ENCODE measurements at places on chromosomes 12 and 14.
A peak's percentile ranks its signal among the peaks of the same experiment; 100 is the strongest.

GRCh38 chr12:68591734-68592418 lies 18.8 kb upstream of the RAP1B start:
- H3K27ac ChIP-seq, result peak overlapping the region; percentile 73
- no peaks in the 10 kb centered on the region for H3K27me3 ChIP-seq
- H3K4me1 ChIP-seq, result peaks cover 33% of the 10 kb centered on the region
- H3K36me3 ChIP-seq, result peaks cover 24% of the 10 kb centered on the region

DNA sequence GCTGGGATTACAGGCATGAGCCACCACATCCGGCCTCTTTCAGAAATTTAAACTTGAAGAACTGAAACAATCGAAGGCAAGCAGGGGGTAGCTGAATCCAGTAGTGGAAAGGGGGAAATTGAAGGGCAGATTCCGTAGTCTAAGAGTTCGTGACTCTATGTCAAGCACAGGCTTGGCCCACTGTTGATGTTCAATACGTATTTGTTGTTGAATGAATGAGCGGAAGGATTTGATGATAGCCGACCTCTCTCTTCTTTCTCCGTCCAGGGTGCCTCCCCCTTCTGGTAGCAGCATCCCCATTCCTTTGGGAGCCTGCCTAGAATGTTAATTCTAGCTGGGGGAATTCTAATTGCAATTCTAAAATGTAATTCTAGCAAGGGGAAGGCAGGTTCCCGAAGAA lies 59.8 kb upstream of the MED13L start:
- no peak overlapping the region for H3K4me3 ChIP-seq
- no peaks in the 10 kb centered on the region for H3K4me1 ChIP-seq
- H3K36me3 ChIP-seq, result no peaks in the 10 kb centered on the region
- H3K27ac ChIP-seq, result no peak overlapping the region
- DNase-seq, result no peak

GRCh38 chr14:103056322-103057027 lies 874 bp downstream of the CDC42BPB start:
- H3K4me3 ChIP-seq, result peak overlapping the region; percentile 42
- no peak for DNase-seq
- no peaks in the 10 kb centered on the region for H3K4me1 ChIP-seq
- peaks cover 48% of the 10 kb centered on the region for H3K27me3 ChIP-seq
- no peak overlapping the region for H3K27ac ChIP-seq

DNA sequence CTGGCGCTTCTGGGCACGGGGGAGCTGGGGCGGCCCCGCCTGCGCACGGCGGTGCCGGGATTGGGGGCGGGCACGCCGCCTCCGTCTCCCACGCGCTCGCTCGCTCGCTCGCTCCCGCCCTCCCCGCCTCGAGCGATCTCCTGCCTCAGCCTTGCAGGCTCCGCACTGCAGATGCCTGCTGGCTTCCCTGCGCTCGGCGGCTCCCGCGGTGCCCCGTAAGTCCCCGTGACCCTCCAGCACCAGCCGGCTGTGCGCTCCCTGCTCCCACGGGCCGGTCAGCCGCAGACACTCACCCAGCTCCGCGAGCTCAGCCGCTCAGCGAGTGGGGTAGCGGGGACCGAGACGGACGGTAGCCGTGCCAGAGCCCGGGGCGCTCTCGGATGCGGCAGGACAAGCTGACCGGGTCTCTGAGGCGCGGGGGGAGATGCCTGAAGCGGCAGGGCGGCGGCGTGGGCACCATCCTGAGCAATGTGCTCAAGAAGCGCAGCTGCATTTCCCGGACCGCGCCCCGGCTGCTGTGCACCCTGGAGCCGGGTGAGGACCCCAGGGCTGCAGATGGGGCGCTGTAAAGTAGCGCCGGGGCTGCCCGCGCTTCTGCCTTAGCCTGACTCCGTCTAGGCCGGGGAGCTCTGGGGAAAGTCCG lies at the start of gene TBC1D30:
Gene TBC1D30 (plus strand): TSS at position 148 of the 643 bp plus-strand sequence. CDS start 233 bp downstream, at position 381.
- peaks cover 57% of the 10 kb centered on the region for H3K27me3 ChIP-seq
- no peak for DNase-seq
- H3K36me3 ChIP-seq, result no peaks in the 10 kb centered on the region
- peaks cover 8% of the 10 kb centered on the region for H3K4me1 ChIP-seq

DNA sequence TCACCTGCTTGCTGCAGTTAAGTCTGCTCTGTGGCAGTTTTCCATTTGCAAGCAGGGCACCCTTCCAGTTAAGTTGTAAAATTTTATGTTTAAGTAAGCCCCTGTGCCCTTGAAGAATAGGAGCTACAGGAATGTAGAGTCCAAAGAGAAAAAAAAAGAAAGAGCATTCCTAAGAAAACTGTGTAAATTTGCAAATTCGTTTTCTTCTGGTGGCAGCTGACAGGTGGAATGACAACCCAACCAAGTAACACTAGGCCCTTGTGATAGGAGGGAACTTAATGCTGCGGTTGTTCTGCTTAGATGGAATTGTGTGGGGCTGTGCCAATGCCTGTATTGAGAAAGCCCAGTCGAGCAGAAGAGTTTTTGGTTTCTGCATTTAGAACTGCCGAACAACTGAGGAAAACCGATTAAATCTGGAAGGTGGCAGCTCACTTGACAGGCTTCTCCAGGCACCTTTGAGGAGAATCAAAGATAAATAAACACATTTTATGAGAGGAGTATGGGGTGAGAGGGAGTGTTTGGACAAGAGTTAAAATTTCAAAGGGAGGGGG lies 280.0 kb downstream of the RAD51B start:
- no peaks in the 10 kb centered on the region for H3K27me3 ChIP-seq
- H3K36me3 ChIP-seq, result peaks cover 12% of the 10 kb centered on the region
- no peak for DNase-seq
- no peaks in the 10 kb centered on the region for H3K4me1 ChIP-seq
- H3K27ac ChIP-seq, result no peak overlapping the region

DNA sequence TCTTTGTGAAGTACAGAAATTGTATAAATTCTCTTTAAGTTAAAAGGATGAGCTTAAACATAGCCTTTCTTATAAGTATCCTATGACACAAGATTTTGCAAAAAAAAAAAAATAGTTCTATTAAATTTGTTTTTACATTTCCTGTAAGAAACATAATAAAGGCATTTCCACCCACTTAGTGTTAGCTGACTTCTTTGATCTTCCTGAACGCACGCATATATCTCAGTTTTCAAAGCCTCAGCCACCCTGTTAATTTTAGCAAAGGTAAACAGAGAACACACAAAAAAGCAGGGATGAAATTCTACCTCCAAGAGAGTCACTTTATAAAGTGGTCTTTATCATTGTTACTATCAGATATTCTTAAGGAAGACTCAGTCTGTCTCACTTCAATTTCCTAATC lies 277.9 kb downstream of the MED13L start:
- H3K4me3 ChIP-seq, result no peak overlapping the region
- DNase-seq, result no peak
- H3K27ac ChIP-seq, result no peak overlapping the region
- peaks cover 33% of the 10 kb centered on the region for H3K36me3 ChIP-seq
- no peaks in the 10 kb centered on the region for H3K27me3 ChIP-seq
- H3K4me1 ChIP-seq, result peaks cover 1% of the 10 kb centered on the region

- DNase-seq, result no peak
- H3K4me3 ChIP-seq, result no peak overlapping the region
- no peaks in the 10 kb centered on the region for H3K4me1 ChIP-seq
- no peak overlapping the region for H3K27ac ChIP-seq
Observed at GRCh38 chr12:114841557-114842251, 157.7 kb upstream of the TBX3 start.

DNA sequence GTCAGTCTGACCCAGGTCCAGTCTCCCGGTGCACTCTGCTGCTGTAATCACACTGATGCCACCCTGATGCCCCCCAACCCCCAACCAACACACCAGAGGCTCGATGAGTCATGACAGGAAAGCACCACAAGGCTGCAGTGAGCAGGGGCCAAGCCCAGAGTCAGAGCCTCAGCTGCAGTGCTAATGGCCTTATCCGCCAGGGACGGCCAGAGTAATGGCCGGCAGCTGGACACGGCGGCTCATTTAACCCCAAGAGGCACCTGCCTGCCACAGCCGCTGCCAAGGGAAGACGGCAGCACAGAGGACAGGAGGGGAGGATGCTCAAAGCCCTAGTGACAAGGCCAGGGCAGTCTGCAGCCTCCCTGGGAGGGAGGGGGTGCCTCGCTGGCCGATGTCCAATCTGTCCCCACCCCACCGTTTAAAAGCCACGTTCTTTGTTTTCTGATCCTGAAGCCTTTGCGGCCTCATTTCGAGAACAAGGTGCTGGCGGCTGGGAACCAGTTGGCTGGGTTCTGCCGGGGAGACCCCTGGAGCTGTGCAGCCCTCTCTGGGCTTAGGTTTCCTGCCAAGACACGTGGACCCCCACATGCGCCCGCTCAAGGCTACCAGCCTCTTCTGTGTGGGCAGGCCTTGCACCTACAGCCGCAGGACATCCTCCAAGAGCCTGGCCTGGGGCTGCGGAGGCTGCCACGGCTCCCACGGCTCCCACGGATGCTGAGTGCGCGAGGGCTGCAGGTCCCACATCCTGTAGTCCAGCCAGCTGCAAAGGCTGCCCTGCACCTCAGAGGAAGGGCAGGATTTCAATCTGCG lies 13.1 kb downstream of the CCDC85C start:
- H3K36me3 ChIP-seq, result no peaks in the 10 kb centered on the region
- no peaks in the 10 kb centered on the region for H3K27me3 ChIP-seq
- no peak overlapping the region for H3K4me3 ChIP-seq
- no peak overlapping the region for H3K27ac ChIP-seq
- H3K4me1 ChIP-seq, result peaks cover 13% of the 10 kb centered on the region

DNA sequence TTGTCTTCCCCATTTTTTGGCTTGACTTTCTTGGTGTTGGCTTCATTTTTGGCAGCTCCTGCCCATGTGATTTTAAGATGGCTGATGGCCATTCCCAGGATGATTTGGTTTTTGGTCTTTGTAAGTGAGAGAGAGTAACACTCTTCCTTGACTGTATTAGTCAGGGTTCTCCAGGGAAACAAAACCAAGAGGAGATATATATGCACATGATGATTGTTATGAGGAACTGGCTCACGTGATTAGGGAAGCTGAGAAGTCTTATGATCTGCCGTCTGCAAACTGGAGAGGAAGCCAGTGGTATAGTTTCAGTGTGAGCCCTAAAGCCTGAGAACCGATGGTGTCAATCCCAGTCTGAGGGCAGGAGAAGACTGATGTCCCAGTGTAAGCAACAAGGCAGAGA lies 146.6 kb downstream of the NRXN3 start:
- no peak for DNase-seq
- H3K27me3 ChIP-seq, result peaks cover 1% of the 10 kb centered on the region
- no peak overlapping the region for H3K4me3 ChIP-seq
- no peaks in the 10 kb centered on the region for H3K4me1 ChIP-seq
- no peaks in the 10 kb centered on the region for H3K36me3 ChIP-seq

- H3K36me3 ChIP-seq, result no peaks in the 10 kb centered on the region
- H3K4me3 ChIP-seq, result no peak overlapping the region
- DNase-seq, result no peak
- peaks cover 14% of the 10 kb centered on the region for H3K4me1 ChIP-seq
Observed at GRCh38 chr12:81811061-81811777, 52.1 kb upstream of the PPFIA2 start.

- H3K4me3 ChIP-seq, result no peak overlapping the region
- DNase-seq, result peak; percentile 25
- peaks cover 2% of the 10 kb centered on the region for H3K4me1 ChIP-seq
- peaks cover 9% of the 10 kb centered on the region for H3K27me3 ChIP-seq
- H3K27ac ChIP-seq, result no peak overlapping the region
Observed at GRCh38 chr12:22100958-22101748, 55.1 kb downstream of the CMAS start.

GRCh38 chr12:66388517-66388916 lies 86.2 kb downstream of the HELB start:
- DNase-seq, result no peak
- no peak overlapping the region for H3K4me3 ChIP-seq
- H3K27me3 ChIP-seq, result peaks cover 32% of the 10 kb centered on the region
- H3K36me3 ChIP-seq, result peaks cover 3% of the 10 kb centered on the region
- H3K4me1 ChIP-seq, result peaks cover 4% of the 10 kb centered on the region
- no peak overlapping the region for H3K27ac ChIP-seq

DNA sequence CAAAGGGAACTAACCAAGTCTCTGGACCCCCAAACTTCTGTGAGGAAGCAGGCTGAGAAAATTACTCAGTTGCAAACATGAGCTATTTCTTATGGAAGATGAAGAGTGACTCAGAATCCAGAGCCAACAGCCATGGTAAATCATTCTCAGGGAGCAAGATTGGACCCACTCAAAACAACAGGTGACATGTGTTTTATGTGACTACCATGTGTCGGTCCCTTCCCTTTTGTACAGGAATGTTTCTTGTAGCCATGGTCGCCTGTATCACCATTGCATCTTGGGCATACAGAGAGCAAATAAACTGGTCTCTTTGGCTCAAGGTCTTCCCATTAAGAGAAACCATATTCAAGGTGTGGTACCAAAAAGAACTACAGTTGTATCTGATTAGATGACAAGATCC lies 75.4 kb upstream of the COCH start:
- peaks cover 11% of the 10 kb centered on the region for H3K27me3 ChIP-seq
- H3K27ac ChIP-seq, result no peak overlapping the region
- DNase-seq, result no peak
- no peaks in the 10 kb centered on the region for H3K4me1 ChIP-seq
- H3K36me3 ChIP-seq, result no peaks in the 10 kb centered on the region
- no peak overlapping the region for H3K4me3 ChIP-seq

- H3K4me3 ChIP-seq, result peak overlapping the region; percentile 18
- peaks cover 46% of the 10 kb centered on the region for H3K4me1 ChIP-seq
- H3K36me3 ChIP-seq, result peaks cover 5% of the 10 kb centered on the region
- H3K27me3 ChIP-seq, result no peaks in the 10 kb centered on the region
Observed at GRCh38 chr14:39229222-39229543, 4.5 kb upstream of the MIA2 start.

GRCh38 chr14:95541346-95541745 lies 6.5 kb downstream of the GLRX5 start:
- H3K36me3 ChIP-seq, result peaks cover 2% of the 10 kb centered on the region
- no peak overlapping the region for H3K4me3 ChIP-seq
- DNase-seq, result no peak
- no peak overlapping the region for H3K27ac ChIP-seq
- H3K27me3 ChIP-seq, result no peaks in the 10 kb centered on the region

- peak overlapping the region; percentile 71 for H3K4me3 ChIP-seq
- no peaks in the 10 kb centered on the region for H3K36me3 ChIP-seq
- H3K27ac ChIP-seq, result peak overlapping the region; percentile 94
- no peaks in the 10 kb centered on the region for H3K27me3 ChIP-seq
- DNase-seq, result no peak
- H3K4me1 ChIP-seq, result peaks cover 23% of the 10 kb centered on the region
Observed at GRCh38 chr12:75944905-75945432, 86.6 kb downstream of the PHLDA1 start.

- H3K27me3 ChIP-seq, result peaks cover 5% of the 10 kb centered on the region
- H3K36me3 ChIP-seq, result no peaks in the 10 kb centered on the region
- no peak overlapping the region for H3K27ac ChIP-seq
- H3K4me3 ChIP-seq, result no peak overlapping the region
Observed at GRCh38 chr12:75908961-75909605, 122.5 kb downstream of the PHLDA1 start.

DNA sequence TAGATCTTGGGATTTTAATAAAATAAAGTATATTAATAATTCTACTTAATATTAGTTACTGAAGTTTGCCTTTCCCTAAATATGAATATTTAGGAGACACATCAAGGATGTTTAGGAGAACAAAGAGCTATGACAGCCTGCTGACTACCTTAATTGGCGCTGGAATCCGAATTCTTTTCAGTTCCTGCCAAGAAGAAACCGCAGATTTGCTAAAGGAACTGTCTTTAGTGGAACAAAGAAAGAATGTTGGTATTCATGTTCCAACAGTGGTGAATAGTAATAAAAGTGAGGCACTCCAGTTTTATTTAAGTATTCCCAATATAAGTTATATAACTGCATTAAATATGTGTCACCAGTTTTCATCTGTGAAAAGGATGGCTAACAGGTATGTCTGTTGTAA lies 54.5 kb downstream of the MIS18BP1 start:
- H3K36me3 ChIP-seq, result peaks cover 19% of the 10 kb centered on the region
- no peak overlapping the region for H3K4me3 ChIP-seq
- DNase-seq, result no peak
- H3K27ac ChIP-seq, result no peak overlapping the region
- peaks cover 16% of the 10 kb centered on the region for H3K4me1 ChIP-seq
